Ascending aorta (tissue), 2 donors: ENCODE measurements at places on chromosomes 2 and 18.

DNA sequence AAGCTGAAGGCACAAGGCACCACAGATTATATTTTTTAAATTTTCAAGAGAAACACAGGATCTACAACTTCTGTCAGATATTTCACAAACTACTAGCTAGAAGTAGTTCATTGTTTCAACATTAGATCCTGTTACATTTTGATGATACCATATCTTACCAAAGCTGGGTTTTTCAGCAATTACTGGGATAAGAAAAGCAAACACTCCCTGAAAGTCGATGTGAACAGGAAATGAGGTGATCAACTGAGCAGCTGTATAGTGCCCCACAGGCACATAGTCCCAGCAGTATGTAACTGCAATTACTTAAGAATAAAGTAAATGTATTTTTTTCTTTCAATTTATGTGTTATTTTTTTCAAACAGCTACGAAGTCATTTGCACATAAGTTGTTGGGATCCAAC is 103.5 kb downstream of the DNER start:
- no peak for DNase-seq

DNA sequence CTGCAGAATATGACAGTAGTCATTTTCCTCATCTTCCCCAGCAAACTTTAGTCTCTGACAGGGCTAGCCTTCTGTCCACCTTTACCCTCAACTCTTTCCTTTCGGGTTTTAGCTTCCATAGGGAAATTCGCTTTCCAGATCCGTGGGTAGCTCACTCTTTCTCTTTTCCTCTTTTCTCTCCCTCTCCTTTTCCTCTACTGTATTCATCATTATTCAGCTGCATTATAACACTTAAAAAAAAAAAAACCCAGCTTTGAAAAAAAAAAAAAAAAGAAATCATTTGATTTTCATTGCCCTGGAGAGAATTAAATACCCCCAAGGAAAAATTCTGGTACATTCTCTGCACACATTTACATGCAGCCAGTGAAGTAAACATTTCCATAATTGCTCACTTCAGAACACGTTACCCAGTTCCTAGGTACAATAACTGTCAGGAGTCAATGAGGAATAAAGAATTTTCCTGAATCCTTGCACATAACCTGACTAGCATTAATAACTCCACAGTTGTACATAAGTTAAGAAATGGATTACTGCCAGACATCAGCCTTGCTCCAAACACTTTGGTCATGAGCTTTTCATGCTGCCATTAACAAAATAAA is 63.5 kb downstream of the ZNF521 start:
- DNase-seq: no peak

- no peak for DNase-seq
Observed at GRCh38 chr18:12015416-12016062, 34.2 kb downstream of the IMPA2 start.

- DNase-seq: no peak
Observed at GRCh38 chr2:31526946-31527732, 53.6 kb downstream of the SRD5A2 start.

- DNase-seq: no peak
Observed at GRCh38 chr2:109282360-109282759, 153.4 kb downstream of the SH3RF3 start.

GRCh38 chr2:215557701-215558100 is 121.8 kb upstream of the FN1 start:
- no peak for DNase-seq

- no peak for DNase-seq
Observed at GRCh38 chr2:4175343-4175742, 472.0 kb downstream of the DCDC2C start.

GRCh38 chr2:72612614-72613160 is 213.1 kb downstream of the EXOC6B start:
- no peak for DNase-seq

DNA sequence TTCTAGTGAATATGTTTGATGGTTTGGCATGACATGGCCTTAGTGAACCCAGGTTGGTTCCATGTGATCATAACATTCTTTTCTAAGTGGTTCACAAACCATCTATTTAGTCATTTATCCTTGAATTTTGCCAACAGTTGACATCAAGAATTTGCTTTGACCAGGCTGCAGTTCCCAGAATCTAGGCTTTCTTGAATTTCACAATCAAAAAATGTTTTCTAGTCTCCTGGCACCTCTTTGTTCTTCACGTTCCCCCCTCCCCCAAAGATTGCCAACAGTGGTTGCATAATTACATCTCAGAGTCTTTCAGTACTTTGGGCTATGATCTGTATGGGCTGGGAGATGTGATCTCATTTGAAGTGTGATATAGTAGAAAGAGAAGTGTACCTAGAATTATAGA is 124.0 kb downstream of the GATA6 start:
- DNase-seq: no peak

- no peak for DNase-seq
Observed at GRCh38 chr2:29747786-29748470, 173.5 kb downstream of the ALK start.

DNA sequence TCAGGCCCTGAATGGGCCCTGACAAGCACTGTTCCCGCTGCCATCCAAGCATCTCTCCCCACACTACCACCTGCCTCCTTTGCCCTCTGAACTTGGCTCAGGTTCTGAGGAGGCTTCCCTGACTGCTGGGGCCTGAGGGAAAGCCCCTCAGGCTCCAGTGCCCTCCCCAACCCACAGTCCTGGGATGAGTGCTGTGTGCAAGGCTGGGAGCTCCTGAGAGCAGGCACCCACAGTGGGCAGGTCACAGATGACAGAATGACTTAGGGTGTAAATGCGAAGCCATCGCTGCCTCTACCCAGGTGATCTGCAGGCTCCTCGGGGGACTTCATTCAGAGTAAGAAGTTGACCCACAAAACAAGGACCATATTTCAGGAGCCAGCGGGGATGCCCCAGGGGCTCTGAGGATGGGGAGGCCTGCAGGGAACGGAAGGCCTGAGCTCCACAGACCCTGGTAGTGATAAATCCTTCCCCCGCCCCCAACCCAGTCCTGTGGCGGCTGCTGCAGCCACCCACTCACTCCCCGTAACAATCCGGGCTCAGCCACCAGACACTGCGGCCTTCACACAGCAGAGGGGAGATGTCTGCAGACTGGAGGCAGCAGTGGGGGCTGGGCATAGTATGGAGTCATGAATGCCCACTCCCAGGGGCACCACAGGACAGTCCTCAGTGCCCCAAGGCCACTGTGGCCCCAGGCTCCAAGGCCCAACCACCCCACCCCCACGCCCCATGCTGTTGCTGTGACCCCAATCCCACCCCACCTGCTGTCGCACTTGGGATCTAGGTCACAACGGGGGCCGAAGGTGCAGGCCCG is 8.9 kb downstream of the BIN1 start:
- DNase-seq: no peak

DNA sequence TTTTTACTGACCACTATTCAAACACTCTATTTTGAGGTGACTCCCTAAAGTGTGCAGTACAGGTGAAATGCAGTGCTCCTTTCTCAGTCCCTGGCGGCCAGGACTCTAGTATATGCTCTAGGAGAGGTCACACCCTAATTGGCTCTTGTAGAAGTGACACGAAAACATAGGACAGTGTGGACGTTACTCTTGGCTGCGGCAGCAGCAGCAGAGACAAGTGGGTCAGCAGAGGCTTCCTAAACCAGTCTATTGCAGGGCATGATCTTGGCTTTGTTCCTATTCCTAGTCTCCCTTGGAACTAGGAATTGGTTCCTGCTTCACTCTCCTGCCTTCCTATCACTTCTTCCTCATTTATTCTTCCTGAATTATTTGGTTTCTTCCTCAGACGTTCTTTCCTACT is 10.1 kb upstream of the ONECUT2 start:
- no peak for DNase-seq

- DNase-seq: no peak
Observed at GRCh38 chr2:58865436-58865835, 624.3 kb upstream of the FANCL start.

GRCh38 chr2:185645529-185645928 is 93.1 kb upstream of the FSIP2 start:
- DNase-seq: no peak

GRCh38 chr2:234861841-234862735 is 89.7 kb upstream of the SH3BP4 start:
- DNase-seq: peak; percentile 66

DNA sequence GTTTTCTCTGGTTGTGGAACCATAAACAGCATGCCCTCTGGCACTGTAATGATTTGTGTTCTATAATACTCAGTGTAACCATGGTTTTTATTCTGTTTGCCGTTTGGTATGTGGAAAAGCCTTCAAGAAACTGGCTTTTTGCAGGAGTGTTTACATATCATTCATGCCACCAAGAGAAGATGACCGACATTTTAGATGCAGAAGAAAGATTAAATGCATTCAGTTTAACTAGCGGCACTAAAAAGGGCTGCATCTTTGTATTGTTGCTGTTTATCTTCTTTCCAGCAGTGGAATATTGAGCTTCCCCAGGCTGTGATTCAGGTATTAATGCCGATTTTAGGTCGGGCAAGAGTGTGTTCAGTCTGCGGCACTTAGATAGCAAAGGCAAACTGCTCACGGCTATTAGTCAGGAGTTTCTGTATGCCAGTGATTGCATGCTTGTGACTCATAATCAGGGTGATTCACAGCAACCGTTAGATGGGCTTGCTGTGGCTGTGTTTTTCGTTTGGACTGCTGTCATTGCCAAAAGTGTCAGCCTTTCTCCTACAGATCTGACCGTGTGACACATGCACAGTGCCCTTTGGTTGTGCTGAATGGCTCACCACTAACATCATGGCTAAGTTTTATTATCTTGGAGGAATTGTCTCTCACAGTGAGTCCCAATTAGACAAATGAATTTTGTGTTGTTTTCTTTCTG is 479.7 kb downstream of the PARD3B start:
- DNase-seq: peak; percentile 86

- no peak for DNase-seq
Observed at GRCh38 chr2:198129609-198130008, 325.2 kb downstream of the PLCL1 start.

- peak; percentile 33 for DNase-seq
Observed at GRCh38 chr2:9280224-9280623, 73.6 kb downstream of the ASAP2 start.

- DNase-seq: peak; percentile 64
Observed at GRCh38 chr2:212548455-212548819, 9.8 kb upstream of the ERBB4 start.

- DNase-seq: no peak
Observed at GRCh38 chr2:100537918-100538317, 24.9 kb upstream of the PDCL3 start.

- DNase-seq: no peak
Observed at GRCh38 chr2:56204556-56204955, 20.8 kb downstream of the CCDC85A start.

- no peak for DNase-seq
Observed at GRCh38 chr2:196244966-196245365, 73.6 kb upstream of the STK17B start.

DNA sequence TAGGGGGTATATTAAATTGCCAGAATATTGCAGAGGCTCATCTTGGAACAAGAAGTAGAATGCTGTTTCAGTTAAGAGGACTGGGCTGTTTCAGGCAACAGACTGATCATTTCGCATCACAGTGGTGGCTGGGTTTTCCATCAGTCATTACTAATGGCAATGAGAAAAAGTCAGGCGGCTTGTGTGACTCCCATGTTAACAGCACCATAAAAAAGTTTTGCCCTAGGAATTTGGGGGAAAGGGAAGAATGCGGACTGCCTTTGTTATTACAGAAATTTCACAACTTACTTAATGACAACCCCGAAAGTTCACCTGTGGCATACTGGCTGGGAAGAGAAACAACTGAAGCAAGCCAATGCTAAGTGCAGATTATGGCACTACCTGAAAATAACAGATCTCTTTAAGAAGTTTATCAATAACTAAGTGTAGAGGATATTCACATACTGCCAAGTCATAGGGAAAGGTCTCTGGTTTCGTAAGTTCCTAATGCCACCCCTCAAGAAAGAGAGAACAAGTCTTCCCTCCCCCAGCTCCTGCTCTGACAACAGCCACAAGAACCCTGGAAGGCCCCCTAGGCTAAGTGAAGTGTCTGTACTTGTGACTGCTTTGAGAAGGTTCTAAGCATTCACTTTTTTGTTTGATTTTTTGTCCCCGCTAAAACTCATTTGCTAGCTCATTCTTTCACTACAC is 40.5 kb upstream of the AP1S3 start:
- DNase-seq: no peak

GRCh38 chr2:174595891-174596397 is 1.7 kb downstream of the WIPF1 start:
- no peak for DNase-seq

DNA sequence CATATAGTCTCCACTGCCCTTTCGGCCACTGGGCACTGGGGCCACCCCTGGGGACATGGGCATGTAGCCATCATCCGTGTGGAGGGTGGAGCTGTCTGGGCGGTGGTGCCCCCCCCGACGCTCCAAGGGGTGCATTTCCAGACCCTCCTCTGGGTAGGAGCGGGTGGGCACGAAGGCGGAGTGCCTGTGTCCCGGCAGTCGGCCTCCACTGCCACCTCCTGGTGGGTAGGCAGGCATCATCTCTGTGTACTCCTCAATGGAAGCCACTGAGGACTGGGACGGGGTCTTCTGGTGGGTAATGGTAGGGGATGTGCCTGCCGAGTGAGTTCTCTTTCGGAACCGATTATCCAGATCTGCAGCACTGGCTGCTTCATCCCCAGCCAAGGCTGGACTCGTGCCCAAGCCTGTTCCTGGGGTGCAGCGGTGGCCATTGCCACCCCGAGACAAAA is 2.8 kb downstream of the IRS1 start:
- no peak for DNase-seq

GRCh38 chr2:128754246-128754724 is 435.6 kb upstream of the HS6ST1 start:
- DNase-seq: no peak

GRCh38 chr2:143186876-143187275 is 57.7 kb downstream of the ARHGAP15 start:
- DNase-seq: no peak

GRCh38 chr2:99878581-99879350 is 263.6 kb downstream of the AFF3 start:
- DNase-seq: no peak

DNA sequence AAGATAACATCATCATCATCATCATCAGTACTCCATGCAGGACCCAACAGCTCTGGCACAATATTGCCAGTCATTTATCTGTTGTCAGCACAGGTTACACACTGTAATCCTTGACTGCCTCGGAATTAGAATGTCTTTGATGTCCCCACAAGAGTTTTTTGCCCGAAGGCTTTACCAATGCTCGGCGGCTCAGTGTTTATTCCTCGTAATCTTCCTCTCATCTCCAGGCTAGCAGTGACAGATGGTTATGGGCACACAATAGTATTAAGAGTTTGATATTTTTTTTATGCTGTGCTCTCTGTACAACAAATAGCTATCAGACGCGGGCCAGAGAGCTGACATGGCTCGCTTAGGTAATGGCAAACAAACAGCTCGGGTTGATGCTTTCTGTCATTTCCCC is 515.2 kb downstream of the ZEB2 start:
- no peak for DNase-seq

- DNase-seq: no peak
Observed at GRCh38 chr18:78632111-78632541, 347.5 kb upstream of the SALL3 start.

DNA sequence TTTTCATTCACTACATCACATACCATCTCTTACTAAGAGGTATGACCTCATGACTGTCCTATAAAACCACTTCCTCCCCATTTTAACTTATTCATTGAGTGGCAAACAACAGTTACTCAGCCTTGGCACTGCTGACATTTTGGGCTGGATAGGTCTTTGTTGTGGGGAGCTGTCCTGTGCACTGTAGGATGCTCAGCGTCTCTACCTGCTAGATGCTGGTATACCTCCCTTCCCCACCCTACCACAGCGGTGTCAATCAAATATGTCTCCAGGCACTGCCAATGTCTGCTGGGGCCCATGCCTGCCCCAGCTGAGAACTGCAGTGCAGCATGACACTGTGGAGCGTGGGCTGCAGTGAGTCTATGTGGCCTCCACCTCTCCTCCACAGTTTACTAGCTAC is 76.3 kb upstream of the MGAT4A start:
- DNase-seq: no peak

- DNase-seq: no peak
Observed at GRCh38 chr18:70671889-70672565, 383.2 kb downstream of the SOCS6 start.
